ENCODE measurements at places on chromosomes 1 and 21. TPM values are rescaled to one million over a fixed set of nuclear protein-coding genes. Genes with fewer than 3 reads are reported as not detected.

GRCh38 chr21:35035581-35035980, 13.5 kb downstream of the RUNX1 start:
- DNase-seq, result no peak

DNA sequence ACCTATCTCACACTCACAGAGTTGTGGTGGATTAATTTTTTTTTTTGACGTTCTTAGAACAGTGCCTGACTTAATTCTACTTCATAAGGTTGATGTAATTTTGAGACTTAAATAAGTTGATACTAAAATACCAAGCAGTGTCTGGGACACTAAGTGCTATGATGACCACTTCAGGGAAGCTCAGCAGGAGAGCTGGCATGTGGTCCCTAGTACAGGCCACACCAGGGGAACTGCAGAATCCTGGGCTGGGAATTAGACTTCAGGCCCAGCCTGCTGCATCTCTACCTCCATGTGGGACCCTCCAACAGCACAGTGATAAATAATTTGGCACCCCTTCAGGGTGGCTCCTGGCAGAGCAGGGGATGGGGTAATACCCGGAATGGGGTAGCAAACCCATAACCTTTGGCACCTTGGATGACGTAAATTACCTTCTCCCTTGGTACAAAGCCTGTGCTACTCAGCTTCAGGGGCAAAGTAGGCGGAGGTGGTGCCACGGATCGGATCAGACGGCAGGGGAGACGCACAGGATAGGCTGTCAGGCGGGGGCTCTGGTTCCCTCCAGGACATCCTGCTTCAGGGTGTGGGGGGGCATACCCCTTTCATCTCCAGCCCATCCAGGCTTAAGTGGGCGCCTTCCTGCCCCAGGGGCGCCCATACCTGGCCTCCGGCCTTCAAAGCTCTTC, 4.8 kb downstream of the MFSD2A start:
- no peak for DNase-seq

- no peak for DNase-seq
These were observed 12.2 kb downstream of the DSTYK start for GRCh38 chr1:205199090-205199930.

- DNase-seq, result no peak
These were observed 144.9 kb upstream of the HP1BP3 start for GRCh38 chr1:20931930-20932436.

Gene GJA8
- not detected for total RNA-seq

Gene SPRR2G
- total RNA-seq, result not detected

Gene SFN
- 3.8 TPM for total RNA-seq

Gene ZNF281
- total RNA-seq, result 75.2 TPM

All from H9 (cell line).